Activated gamma-delta T cell treated with anti-CD3 and anti-CD28 coated beads, Interleukin-2, amount 50 U/mL, for 16 hours (primary cell): ENCODE measurements at places on chromosomes 2 and 18.

- no peak for DNase-seq
Measured at GRCh38 chr18:66560094-66560493, 43.8 kb downstream of the CDH19 start.

DNA sequence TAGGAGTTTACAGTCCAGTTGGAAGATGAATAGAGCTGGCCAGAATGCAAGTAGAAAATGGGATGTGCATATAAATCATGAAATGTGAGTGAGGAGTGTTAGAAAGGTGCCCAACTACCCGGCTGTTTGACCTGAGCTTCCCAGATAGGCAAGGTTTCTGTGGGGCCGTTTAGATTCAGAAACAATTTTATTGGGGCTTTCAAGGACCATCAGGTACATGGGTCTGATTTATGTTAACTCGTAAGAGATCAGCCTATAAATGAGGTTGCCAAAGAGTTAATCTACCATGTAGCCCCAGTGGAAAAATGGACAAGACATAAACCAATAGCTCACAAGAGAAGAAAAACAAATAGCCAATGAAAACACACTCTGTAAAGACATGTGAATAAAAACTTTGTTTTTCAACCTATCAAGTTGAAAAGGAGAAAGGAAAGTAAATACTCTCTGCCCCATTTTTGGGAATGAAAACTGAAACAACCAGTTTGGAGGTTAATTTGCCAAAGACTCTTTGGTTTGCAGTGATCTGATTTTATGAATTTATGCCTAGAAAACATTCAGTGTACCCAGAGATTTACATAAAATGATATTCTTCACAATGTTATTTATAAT, 77.4 kb downstream of the TMEM247 start:
- DNase-seq, result no peak

- DNase-seq, result no peak
Measured at GRCh38 chr18:1499265-1499664, 594.6 kb downstream of the ADCYAP1 start.

- no peak for DNase-seq
Measured at GRCh38 chr2:37802899-37803379, 122.1 kb upstream of the RMDN2 start.

DNA sequence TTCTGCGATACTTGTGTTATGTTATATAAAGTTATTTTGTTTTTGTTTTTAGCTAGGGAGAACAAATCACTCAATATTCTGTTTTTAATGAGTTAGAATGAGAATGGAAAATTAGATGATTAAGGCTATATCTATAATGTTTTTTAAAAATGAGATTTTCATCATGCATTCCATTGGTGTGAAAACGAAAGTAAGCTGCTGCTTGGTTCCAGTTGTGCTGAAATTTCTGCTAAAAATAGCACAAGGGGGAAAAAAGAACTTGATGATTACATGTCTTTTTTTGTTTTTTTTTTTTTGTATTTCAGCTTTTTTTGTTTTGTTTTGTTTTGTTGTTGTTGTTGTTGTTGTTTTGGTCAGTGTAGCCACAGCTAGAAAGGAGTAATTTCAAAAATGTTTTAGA, 242.6 kb upstream of the KCNJ3 start:
- no peak for DNase-seq

- no peak for DNase-seq
Measured at GRCh38 chr18:35442701-35443100, 55.1 kb downstream of the INO80C start.

GRCh38 chr18:78740876-78741275, 238.7 kb upstream of the SALL3 start:
- no peak for DNase-seq

- DNase-seq, result no peak
Measured at GRCh38 chr2:26723991-26724750, 31.6 kb downstream of the KCNK3 start.

DNA sequence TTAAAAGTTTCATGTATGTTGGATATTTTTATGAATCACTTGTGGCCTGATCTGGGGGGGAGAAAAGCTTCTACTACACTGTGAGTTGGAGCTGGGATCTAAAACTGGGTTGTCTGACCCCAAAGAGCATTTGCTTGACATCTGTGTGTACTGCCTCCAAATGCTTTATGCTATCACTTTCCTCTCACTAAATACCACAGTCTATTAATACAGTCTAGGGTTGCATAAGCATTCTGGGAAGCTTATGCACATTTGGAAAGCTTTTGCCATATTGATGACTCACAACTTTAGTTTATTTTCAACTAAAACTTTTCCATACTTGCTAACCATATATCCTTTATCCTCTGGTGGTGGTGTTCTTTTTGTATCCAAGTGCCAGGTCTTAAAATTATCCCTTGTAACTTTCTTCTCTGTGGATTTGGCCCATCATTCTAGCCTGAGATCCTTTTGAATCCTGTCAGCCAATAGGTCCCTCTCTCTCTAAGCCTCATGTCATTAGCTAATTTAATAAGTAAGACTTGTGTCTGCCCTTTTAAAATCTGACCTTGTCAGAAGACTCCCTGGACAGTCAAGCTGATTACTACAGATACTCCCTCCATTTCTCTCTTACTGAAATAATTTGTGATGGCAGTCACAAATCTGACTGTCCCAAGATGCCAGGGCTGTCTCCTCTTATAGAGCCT, 72.7 kb downstream of the NXPH2 start:
- no peak for DNase-seq

DNA sequence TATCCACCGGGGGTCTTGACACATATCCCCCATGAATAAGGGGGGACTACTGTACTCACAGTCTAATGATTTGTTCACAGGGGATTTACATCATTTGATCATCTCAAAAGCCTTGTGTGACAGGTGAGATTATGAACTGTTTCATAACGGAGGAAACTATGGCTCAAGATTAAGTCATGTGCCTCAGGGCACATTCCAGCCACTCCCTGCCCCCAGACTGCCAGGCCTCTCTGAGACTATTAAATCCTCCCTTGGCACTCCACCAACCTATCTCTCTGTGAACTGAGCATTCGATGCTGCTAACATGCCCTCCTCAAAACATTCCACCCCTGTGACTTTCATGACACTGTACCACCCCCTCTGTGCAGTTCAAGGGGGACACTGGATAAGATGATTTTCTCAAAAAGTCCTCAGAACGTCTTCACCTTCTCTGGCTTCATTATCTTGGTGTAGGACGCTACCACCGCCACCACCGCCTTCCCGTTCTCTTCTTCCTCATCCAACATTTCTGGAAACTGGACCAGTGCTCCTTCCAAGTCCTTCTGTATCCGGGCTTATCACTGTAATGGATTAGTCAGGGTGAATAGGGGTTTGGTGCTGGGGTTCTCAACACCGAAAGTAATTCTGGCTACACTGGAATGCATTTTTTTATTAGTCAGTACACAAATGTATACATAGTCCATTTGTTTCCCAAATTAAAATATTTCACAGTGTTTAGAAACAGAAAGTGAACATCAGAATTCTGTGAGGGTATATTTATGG, 169.6 kb downstream of the KCNS3 start:
- no peak for DNase-seq

- DNase-seq, result peak; percentile 57
Measured at GRCh38 chr18:75070625-75071483, 138.1 kb downstream of the PTGR3 start.

- DNase-seq, result no peak
Measured at GRCh38 chr2:61471905-61472805, 1.3 kb upstream of the USP34 start.

- DNase-seq, result no peak
Measured at GRCh38 chr2:108236676-108237335, 3.0 kb upstream of the SULT1C3 start.

DNA sequence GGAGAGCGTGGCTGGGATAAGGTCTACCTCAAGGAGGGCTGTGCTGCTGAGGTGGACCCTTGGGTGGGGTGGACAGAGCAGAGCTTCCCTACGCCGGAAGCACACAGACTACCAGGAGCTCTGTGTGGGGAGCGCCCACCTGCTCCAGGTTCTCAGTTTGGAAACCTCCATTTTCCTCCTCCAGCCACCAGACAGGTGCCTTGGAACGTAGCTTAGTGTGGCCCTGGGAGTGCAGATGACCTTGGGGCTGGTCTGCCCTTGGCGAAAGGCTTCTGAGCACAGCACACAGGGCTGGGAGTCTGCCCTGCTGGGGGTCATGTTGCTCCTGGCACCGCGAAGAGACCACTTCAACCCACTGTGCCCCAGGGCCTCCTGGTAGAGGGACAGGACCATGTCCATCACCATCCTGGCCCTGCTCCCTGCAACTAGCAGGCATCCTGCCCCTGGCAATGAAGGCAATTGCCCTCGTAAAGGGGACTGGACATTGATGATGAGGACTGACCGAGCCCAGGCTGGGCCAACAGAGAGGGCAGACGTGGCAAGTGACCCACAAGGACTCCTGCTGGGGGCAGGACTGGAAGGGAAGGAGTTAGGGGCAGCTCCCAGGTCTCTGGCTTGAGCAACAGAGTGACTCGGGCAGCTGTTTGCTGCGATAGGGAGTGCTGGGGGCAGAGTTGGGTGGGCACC, 214.7 kb downstream of the CYP26B1 start:
- no peak for DNase-seq

DNA sequence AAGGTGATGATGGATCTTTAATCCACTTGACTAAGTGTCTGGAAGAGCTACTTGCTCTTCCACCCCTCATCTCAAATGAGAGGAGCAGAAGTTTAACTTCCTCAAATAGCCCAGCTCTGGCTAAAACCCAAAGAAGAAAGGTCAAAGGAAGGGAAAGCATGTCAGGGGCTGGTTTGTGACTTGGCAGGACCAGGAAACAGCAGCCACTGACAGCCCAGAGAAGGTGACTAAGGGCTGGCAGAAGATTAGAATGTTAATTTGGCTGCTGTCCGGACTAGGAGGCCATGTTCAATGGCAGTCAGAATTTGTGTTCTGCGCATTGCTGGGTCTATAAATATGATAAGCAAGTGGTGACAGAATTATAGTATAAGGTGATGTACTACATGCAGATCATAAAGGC, 386.2 kb downstream of the SETBP1 start:
- DNase-seq, result no peak

- no peak for DNase-seq
Measured at GRCh38 chr2:215698566-215698965, 262.7 kb upstream of the FN1 start.

DNA sequence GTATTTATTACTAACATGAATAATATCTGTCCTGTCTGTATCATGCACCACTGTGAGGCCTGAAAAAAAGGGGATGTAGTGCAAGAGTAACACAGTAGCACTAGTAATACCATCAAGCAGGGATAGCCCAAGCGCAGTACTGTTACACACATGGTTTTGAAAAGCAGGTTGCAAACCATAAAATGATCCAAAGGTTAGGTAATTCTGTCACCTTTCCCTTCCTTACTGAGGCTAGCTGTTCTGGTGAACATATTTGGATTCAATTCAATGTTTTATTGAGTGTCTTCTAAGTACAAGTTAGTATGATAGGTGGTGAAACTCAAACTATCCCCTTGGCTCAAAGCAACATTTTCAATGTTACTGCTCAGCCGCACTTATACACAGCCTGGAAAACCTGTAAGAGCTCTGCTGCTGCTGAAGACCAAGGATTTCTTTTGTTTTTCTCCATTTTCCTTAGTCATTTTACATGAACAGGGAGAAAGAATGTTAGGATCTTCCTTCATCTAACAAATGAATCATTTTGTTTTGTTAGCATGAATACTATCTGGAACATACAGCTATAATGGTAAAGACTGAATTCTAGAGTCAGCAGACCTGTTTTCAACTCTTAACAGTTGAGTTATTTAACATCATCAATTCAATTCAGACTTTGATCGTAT, 102.5 kb upstream of the ITPRID2 start:
- no peak for DNase-seq

DNA sequence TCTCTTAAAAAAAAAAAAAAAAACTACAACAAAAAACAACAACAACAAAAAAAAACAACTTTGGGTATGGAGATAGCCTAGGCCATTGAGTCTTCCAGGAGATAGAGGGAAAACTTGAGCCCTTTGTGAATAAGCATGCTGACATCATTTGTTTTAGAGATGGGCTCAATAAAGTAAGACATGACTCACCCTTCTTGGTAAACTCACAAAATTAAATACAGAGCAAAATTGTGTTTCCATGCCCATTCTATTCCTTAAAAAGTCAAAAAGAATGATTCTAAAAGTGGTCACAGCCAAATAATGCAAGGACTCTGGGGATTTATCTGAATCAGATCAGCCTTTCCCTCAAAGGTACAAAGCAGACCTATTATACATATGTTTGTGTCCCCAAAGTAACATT, 117.4 kb downstream of the ETAA1 start:
- DNase-seq, result no peak

DNA sequence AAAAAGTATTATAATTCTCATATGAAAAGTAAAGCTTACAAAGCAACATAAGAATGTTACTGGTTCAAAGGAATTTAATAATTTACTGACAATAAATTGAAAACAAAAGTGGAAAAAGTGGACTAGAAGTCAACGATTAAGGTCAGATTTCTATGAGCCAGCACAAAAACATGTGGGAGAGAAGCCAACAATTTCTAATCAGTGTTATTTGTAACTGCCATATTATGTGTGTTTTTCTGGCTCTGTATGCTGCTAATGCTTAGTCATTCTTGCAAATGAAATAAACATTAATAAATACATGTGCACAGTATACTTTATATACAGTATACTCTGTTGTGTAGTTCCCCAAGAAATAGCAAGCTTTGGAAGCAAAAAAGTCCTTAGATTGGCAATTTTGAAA, 301.3 kb upstream of the RGPD4 start:
- DNase-seq, result no peak

- DNase-seq, result no peak
Measured at GRCh38 chr2:167928434-167928833, 319.0 kb downstream of the STK39 start.
